ENCODE measurements at places on chromosomes 7 and 10.
A peak's percentile ranks its signal among the peaks of the same experiment; 100 is the strongest.

DNA sequence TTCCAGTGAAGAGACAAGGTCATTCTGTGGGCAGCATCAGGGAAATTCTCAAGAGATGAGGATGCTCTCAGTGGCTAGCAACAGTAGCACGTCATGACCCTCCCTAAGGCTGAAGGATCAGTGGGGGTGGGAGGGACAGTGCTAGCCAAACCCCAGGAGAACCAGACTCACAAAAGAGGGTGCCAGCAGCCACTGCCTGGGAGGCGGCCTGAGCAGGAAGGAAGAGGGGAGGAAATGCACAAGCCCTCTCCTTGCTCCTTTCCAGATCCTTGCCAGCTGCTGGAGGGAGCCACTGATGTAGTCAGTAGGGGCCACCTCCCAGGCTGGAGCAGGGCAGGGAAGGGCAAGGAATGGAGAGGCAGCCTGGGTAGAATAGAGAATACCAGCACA lies 302.7 kb downstream of the RPS24 start:
- DNase-seq = no peak

- no peak for DNase-seq
These were observed 2.4 kb upstream of the MOSPD3 start for GRCh38 chr7:100609958-100610357.

DNA sequence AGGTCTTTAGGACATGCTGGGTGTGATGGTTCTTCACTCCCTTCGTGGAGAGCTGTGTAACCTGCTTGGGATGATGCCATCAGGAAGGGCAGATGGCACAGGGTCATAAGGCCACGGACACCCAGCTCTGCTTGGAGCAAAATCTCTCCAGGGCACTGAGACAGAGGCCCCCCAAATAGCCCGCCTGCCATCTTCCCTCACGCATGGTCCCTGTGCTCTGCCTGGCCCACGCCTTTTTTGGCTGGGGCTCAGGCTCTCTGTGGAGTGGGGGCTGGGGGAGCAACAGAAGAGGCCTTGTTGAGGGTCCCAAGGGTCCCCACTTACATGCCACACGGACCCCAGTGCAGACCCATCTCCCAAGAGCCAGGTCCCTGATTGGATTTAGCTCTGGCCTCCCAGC lies 93.3 kb upstream of the RET start:
- no peak for DNase-seq

- no peak for DNase-seq
These were observed 69.0 kb upstream of the RAB11FIP2 start for GRCh38 chr10:118115701-118116100.

DNA sequence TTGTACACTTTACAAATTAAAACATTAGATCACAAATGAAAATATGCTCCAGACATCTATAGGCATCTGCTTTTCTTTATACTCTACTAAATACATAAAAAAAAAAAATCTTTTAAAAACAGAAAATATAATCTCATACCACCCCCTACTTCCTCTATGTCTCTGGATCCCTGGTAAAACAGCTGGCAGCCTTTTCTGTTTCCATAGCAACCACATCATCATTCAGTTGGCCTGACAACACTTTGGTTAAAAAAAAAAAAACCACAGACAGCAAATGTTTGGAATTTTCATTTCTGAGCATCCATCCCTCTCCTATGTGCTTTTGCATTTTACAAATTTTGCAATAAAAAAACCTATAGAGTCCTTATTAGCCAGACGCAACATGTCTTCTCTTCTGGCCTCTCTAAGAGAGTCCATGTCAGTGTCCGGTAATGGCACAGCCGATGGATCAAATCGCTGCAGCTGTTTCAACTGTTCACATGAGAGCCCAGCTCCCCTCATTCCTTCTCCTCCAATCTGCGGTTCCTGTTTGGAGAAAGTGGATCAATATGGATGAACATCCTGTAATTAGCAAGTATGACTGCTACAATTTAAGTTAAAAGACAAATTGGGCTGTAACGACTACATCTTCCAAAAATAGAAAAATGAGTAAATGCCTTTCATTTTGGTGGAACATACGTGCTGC lies 105.6 kb downstream of the NSUN6 start:
- no peak for DNase-seq

- no peak for DNase-seq
These were observed 14.3 kb downstream of the CPA1 start for GRCh38 chr7:130394421-130395195.

DNA sequence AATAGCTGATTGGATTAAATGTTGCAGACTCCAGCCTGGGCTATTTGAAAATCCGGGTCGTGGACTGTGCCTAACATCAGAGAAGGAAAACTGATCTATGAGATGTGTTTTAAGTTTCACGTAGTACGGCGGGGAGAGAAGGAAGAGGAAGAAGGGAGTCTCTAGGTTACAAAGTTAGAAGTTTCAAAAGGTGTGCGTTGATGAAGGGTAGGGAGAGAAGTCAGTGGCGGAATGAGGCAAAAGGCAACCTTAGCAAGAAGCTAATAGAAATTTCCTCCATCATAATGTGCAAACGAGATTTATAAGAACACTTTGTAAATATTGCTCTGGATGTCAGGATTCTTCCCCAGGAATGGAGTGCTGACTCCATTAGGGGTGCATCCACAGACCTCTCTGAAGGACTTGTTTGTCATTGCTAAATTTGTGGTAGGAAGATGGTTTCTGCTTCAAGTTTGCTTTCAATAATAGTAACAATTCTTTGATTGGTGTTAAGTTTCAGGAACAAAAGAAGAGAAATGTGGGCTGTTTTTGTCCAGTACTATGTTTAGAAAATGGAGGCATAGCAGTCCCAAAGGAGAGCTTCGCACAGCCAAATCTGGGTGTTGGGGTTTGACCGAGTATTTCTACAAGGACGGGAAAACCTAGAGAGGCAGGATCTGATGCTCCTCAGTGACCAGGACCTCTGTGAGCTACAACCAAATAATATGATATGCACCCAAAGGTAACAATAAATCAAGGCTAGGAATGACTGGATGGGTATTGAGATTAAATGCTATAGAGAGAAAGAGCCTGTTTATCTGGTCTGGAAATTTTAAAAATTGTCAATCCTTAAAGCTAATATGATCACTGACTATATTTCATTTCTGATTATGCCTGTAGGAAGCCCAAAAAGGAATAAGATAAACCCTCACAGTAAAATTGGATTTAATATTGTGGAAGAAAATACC lies 8.2 kb downstream of the TWIST1 start:
- no peak for DNase-seq

DNA sequence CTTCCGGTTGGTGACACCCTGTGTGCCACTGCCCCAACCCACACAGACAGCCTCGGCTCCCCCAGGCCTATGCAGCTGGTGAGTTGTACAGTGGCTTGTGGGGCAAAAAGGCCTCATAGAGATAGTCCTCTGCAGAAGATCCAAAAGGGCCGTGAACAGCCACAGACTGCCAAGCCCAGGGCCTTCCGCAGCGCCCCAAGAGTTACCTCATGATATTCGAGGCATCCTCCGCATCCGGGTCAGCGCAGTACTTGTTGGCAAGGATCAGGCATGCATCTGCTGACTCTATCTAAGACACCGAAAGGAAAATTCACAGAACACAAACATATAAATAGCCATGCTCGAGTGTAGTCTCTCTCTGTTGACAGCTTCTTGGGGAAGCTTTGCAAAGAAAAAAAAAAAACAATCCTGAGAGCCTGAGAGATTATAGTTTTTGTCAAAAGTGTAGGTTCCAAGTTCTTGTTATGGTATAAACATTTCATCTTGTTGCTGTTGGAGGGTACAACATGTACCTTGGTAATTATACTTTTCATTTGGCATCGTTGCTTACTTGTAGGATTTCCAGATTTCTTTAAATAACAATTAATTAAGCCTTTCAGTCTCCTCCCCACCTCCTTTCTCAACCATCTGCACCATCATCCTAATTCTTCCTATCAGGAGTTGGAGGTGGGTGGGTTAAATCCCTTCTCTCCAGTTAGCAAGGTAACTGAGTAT lies 553.0 kb downstream of the KCNMA1 start:
- no peak for DNase-seq

GRCh38 chr7:100567751-100568175 lies 5.9 kb downstream of the SAP25 start:
- no peak for DNase-seq

DNA sequence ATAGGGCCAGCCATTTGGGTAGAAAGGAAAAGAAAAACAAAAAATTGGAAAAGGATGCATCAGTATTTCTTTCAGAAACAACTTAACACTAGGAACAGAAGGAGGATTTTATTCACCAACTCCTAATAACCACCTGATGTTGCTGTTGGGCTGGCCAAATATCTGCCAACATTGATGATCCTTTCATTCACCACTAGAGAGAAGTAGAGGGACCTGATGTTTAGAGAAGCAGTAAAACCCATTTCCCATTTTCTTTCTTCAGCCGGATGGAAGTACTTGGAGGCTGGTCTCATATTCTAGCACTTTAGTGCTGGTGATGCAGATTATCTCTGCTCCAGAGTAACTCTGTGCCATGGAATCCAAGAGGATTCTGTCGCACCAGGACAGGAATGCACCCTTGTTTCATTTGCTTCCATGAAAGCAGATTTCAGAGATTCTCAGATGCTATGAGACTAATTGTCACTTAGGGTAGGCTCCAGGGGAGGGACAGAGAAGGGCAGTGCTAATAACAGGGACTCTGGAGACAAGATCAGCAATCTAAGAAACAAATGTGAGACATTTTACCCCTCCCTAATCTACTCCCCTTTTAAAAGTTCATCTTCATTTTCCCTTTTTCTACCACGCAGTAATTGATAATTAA lies 3.1 kb downstream of the KLLN start:
- DNase-seq = no peak

- no peak for DNase-seq
These were observed 30.0 kb downstream of the TSPAN15 start for GRCh38 chr10:69481305-69481704.

DNA sequence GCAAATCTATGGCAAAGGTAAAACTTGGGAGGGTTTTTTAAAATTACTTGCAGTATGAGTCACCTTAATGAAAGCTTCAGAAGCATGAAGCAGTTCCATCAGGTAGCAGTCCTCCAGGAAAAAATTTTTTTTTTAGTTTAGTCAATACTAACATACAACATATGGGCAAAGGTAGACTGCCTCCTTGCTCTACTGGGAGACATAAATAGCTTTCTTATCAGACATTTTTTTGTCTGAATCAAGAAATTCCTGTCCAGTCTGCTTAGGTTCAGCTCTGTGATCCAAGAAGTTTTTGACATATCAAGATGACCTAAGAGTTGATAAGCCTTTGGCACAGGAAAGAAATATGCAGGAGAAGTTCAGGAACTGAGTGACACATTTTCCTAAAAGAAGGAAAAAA lies 171.5 kb upstream of the TCF7L2 start:
- no peak for DNase-seq

DNA sequence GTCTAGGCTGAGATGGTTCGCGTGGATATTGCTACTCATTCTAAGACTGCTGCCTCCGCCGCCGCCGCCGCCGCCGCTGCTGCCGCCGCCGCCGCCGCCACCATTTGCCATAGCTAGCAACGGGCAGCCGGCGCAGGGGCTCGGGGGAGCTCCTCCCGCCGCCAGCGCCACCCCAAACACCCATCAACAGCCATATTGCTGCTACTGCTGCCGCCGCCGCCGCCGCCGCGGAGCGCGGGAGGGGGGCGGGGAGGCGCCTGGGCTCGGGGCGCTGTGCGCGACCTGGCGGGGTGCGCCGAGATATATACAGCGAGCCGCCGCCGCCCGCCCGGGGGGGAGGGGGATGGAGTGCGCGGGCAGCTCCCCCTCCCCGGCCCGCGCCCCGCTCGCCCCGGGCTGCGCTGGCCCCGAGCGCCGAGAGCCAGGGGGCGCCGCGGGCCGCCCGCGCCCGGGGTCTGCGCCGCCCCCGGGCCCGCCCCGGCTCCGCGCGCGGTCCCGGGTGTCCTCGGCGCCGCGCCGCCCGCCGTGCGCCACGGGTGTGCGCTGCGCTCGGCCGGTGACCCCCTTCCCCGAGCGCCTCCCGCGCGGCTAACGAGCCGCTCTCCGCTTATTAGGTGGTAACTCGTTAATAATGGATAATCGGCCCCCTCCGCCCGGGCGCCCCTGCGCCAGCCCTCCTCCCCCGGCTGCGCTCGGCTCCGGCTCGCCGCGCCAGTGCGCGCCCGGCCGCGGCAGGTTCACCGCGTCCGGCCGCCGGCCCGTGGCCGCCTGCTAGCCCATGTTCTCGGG lies at the start of gene KCNMA1:
Gene KCNMA1 (minus strand): TSS at position 277 of the 789 bp plus-strand sequence.
- DNase-seq = no peak

GRCh38 chr7:43308913-43309705 lies 196.7 kb downstream of the HECW1 start:
- DNase-seq = no peak

- peak; percentile 14 for DNase-seq
These were observed 3.6 kb upstream of the MTPN start for GRCh38 chr7:135980665-135981180.

DNA sequence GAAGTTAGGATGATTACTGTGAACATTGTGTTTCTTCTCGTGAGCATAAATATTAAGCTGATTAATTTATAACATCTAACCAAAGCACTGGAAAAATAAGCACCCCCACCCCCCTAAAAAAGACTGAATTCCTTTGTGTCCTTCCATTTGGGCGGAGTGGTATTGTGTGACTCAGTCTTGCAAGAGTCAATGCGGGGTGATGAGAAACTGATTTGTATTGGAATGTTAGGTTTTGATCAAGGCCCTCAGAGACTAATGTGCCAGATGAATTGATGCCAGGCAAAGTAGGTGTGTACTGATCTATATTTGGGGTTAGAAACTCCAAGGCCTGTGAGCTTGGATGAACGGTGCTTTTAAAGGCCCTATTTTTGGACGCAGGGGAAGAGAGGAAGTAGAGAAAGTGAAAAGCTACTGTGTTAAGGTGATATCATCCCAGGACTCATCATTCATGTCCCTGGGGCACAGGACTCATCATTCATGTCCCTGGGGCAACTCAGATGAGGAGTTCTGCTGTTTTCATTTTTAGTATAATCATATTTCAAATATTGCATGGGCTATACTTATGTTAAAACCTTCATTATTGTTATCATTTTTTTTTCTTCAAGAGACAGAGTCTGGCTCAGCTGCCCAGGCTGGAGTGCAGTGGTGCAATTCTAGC lies 61.3 kb upstream of the PTN start:
- no peak for DNase-seq

GRCh38 chr10:114342976-114343375 lies 61.3 kb downstream of the AFAP1L2 start:
- no peak for DNase-seq

- DNase-seq = no peak
These were observed 642.3 kb downstream of the GATA3 start for GRCh38 chr10:8696746-8697145.

GRCh38 chr10:63964406-63964805 lies 443.2 kb downstream of the REEP3 start:
- DNase-seq = no peak

- no peak for DNase-seq
These were observed 21.6 kb upstream of the NUP205 start for GRCh38 chr7:135536150-135536549.

- no peak for DNase-seq
These were observed 120.3 kb downstream of the VIPR2 start for GRCh38 chr7:159024280-159024951.

GRCh38 chr7:117704063-117704462 lies 169.2 kb downstream of the CTTNBP2 start:
- DNase-seq = no peak

GRCh38 chr10:516764-517163 lies 172.7 kb downstream of the DIP2C start:
- no peak for DNase-seq

GRCh38 chr7:7911369-7912123 lies 57.0 kb upstream of the GLCCI1 start:
- DNase-seq = no peak

All from esophagus squamous epithelium (tissue), 5 donors.